Glomerular endothelial cell (primary cell): ENCODE measurements at places on chromosomes 4 and X.

GRCh38 chrX:20511792-20512191 lies 245.1 kb upstream of the RPS6KA3 start:
- DNase-seq, result no peak

- no peak for DNase-seq
These were observed 1703.9 kb upstream of the TENM3 start for GRCh38 chr4:180539284-180539683.

- DNase-seq, result no peak
These were observed 3.9 kb downstream of the SHISA3 start for GRCh38 chr4:42401171-42401570.

- DNase-seq, result no peak
These were observed 28.7 kb downstream of the MAPK10 start for GRCh38 chr4:86330961-86331742.

DNA sequence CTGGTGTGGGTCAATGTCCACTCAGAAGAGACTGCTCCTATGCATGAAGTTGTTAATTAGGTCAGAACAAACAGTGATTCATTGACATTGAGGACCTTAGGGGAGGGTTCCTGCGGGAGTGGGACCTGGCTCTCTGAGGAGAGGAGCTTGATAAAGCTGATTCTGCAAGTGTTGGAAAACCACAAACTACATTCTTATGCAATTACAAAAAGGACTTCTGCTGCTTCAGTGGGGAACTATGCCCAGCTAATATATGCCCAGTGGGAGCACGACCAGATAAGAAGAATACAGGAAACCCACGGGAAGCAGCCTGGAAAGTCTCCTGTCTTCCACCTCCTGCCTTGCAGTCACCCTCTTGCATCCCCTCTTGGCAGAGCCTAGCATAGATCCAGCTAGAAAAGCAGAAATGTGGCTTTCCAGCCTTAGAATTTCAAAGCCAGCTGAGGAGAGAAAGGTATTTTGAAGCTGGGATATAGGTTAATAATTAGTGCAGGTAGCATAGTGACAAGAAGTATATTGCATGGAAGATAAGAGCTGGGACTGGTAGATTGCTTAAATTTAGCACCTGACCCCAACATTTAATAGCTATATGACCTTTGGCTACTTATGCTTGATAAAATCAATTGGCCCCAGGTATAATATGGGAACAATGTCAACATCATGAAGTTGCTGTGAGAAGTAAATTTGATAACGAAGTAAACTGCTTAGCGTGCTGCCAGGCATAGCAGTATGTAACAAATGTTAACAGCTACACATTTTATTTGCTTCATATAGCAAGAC lies 34.9 kb upstream of the UGT8 start:
- no peak for DNase-seq

DNA sequence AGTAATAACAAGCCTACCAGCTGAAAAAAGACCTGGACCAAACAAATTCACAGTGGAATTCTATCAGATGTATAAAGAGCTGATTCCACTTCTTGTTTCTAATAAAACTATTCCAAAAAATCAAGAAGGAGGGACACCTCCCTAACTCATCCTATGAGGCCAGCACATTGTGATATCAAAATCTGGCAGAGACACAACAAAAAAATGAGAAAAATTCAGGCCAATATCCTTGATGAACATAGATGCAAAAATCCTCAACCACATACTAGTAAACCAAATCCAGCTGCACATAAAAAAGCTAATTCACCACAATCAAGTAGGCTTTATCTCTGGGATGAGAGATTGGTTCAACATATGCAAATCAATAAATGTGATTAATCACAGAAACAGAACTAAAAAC lies 147.9 kb upstream of the NEIL3 start:
- DNase-seq, result no peak

DNA sequence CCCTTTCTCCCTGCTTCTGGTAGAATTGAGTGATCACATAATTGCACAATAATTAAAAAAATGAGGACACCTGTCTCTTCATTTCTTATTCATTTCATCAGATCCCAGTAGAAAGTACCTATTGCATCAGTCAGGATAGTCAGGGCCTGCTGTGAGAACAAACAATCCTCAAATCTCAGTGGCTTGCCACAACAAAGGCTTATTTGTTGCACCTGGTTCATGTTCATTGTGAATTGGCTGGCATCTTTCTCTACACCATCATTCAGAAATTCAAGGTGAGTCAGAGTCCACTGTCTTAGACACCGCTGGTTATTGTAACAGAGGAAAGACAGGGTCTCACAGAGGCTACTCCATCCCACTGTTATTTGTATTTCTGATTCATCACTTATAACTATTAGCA lies 409.8 kb downstream of the STIM2 start:
- DNase-seq, result no peak

- no peak for DNase-seq
These were observed 7.4 kb downstream of the WDR44 start for GRCh38 chrX:118353081-118353850.

GRCh38 chrX:72371405-72371804 lies 65.7 kb upstream of the CITED1 start:
- no peak for DNase-seq

- DNase-seq, result no peak
These were observed 35.6 kb downstream of the FBXW7 start for GRCh38 chr4:152500275-152500674.

DNA sequence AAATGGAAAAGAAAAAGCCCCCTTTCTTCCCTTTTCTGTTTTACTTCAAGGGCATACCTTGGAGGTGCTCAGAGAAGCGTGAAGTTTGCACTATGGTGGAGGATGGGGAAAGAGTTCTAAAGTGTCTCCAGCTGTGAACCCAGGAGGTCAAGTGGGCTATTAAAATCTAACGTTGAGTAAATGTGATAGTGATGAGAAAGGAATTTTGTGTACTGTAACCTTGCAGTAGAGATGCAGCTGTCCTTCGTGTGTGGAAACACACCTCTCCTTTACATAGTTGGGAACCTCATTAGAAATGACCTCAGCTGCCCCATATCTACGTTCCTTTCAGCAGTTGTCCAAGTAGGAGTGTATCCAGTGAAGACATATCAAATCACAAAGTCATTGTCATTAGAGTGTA lies 26.5 kb downstream of the ADH5 start:
- no peak for DNase-seq

- no peak for DNase-seq
These were observed 22.0 kb downstream of the GUCY1B1 start for GRCh38 chr4:155780775-155781174.

- no peak for DNase-seq
These were observed 5.3 kb downstream of the GAGE10 start for GRCh38 chrX:49308604-49309269.

GRCh38 chr4:78286281-78286680 lies 229.2 kb downstream of the FRAS1 start:
- DNase-seq, result no peak

GRCh38 chr4:41358647-41359421 lies 102.1 kb downstream of the UCHL1 start:
- DNase-seq, result no peak

- no peak for DNase-seq
These were observed 90.5 kb upstream of the CCDC160 start for GRCh38 chrX:134146493-134146892.

DNA sequence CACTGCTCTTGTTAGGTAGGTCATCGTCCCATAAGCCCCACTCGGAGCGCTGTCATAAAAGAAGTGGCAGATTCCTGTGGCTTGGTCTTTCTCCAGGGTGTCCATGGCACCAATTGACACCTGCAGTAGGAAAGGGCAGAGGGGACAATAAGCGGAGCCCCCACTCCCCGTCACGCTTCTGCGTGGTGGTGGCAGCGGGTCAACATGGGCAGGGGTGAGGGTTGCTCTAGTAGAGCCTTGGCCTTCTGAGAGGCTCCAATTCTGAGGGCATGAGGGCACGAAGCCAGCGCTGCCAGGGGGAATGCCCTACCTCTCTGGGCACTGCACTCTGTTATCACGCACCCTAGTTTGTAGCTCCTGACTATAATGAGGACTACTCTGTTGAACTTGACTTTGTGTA lies 90.4 kb downstream of the PHKA2 start:
- DNase-seq, result no peak

- DNase-seq, result no peak
These were observed 40.9 kb upstream of the NYX start for GRCh38 chrX:41406201-41406600.

- no peak for DNase-seq
These were observed 2.0 kb downstream of the C4orf51 start for GRCh38 chr4:145681956-145682355.

DNA sequence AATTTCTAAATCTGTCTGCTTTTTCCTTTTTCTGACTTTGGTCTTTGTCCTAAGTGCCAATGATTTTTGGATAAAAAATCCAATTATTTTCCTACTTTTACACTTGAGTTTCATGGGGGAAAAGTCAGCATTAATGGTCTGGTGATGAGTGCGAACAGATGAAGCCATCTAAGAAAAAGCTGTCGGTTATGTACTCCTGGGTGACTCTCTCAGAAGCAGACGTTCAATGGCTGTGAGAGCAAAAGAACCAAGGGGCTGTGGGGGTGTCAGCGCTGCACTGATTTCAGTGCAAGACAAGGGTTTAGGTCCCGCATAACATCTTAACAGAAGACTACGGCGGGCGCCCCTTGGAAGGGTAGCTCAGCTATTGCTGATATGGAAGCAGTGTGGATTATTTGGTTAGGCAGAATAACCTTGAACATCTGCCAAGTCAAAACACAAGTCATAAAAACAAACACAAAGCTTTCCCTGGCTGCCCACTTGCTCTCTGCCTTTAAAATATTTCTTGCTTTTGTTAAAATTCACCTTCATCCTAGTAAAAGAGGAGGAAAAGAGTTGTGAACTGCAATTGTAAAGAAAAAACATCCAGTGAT lies 240.5 kb downstream of the MAML3 start:
- no peak for DNase-seq

- DNase-seq, result no peak
These were observed 11.3 kb downstream of the TDO2 start for GRCh38 chr4:155914782-155915181.

DNA sequence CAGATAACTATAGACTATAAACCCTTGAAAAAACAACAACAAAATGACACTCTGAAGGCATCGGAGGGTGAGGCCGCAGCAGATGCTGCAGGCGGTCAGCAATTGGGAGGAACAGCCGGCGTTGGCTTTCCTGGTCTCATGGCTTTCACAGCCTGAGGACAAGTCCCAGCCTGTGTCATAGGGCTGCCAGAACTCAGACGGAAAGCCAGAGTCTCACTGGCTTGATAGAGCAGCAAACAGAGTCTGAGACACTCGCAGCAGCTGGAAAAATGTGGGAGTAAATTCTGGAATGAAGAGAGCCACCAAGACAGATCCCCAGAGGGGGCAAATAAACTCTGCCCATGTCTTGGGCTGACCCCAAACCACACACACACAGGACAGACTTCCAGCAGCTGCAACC lies 86.3 kb downstream of the PPP2R2C start:
- no peak for DNase-seq

DNA sequence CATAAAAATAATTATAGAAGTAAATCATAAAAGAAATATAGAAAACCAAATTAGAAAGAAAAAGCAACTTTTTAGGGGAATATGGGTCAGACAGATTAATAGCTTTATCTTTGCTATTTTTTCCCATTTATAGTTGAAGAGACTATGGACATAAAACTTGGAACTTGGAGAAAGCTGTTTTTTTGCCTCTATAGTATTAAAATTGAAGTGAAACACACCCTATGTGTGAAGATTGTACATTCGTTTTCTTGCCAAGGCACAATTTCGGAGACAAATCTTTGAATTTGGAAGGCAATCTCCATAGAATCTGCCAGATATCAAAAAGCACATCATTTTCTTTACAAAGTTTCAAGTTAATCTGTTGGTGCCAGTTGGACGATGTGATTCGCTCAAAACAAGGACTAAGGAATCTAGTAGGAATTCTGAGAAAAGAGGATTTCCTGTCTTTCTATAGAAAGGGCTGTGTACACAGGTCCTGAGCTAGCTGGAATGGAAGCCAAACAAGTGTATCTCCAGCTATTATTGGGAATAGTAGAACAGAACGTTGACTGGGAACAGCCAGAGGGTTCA lies 156.3 kb downstream of the SLC7A11 start:
- DNase-seq, result no peak

DNA sequence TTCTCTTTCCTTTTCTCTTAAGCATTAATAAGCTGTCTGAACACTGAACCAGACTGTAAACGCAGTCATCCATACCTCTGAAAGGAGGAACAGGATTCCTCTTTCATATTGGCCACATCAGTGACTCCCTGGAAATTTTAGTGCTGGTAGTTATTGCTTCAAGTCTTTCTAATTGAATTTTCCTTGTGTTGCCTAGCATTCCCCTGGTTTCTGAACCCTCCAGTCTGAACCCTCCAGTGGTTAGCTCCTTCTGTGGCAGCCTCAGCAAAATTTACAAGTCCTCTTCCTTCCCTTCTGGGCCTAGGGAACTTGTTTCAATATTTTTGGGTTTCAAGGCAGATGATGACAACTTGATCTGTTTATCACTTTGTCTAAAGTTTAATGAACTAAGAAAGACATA lies 7.9 kb downstream of the SPARCL1 start:
- no peak for DNase-seq

GRCh38 chr4:182385897-182386296 lies 142.7 kb downstream of the TENM3 start:
- DNase-seq, result no peak

GRCh38 chrX:80747832-80748231 lies 61.8 kb downstream of the BRWD3 start:
- DNase-seq, result no peak

- DNase-seq, result no peak
These were observed 81.7 kb upstream of the STOX2 start for GRCh38 chr4:183823434-183823833.

- DNase-seq, result no peak
These were observed 36.5 kb upstream of the RASL11B start for GRCh38 chr4:52825460-52826090.

- DNase-seq, result no peak
These were observed 54.7 kb upstream of the PRDM8 start for GRCh38 chr4:80142394-80143306.

- no peak for DNase-seq
These were observed 831.5 kb downstream of the STIM2 start for GRCh38 chr4:27692158-27692557.

- DNase-seq, result no peak
These were observed 83.5 kb upstream of the PPARGC1A start for GRCh38 chr4:23973308-23973855.

DNA sequence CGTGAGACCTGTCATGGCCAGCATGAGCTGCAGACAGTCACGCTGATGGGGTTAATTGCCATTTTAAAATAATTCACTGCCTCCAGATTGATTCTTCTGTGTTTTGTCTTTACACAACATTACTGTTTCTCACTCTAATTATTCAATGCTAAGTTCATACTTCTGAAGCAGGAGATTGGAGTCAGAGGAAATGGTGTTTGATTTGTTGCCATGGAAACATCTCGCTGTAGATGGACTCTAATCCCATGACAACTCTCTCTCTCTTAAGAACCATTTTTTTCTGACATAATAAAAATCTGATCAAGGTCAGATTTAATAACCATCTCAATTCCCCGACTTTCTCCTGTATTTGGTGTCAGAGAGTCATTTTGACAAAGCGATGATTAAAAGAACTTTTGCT lies 209.0 kb downstream of the IDS start:
- no peak for DNase-seq

DNA sequence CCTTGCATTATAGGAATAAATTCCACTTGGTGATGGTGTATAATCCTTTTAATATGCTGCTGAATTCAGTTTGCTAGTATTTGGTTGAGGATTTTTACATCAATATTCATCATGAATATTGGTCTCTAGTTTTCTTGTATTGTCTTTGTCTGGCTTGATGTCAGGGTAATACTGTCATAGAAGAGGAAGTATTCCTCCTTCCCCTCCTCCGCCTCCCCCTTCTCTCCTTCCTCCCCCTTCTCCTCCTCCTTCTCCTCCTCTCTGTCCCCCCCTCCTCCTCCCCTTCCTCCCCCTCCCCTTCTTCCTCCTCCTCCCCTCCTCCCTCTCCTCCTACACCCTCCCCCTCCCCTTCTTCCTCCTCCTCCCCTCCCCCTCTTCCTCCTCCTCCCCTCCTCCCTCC lies 65.8 kb downstream of the RGS12 start:
- no peak for DNase-seq
